HS-27A (cell line): ENCODE measurements at places on chromosomes 4 and X.

DNA sequence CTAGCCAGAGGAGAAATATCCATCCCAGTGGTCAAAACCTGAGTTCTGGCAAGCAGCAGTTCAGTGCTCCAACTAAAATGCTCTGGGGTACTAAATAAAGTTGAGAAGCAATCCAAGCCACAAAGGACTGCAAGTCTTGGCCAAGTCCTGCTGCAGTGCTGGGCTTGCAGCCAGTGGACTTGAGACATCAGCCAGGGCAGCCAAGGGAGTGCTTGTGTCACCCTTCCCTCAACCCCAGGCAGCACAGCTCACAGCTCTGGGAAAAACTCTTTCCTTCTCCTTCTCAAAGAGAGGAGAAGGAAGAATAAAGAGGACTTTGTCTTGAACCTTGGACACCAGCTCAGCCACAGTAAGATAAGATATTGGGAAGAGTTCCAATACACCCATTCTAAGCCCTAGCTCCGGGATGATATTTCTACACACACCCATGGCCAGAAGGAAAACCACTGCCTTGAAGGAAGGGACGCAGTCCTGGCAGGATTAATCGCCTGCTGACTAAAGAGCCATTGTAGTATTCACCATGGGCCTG, 99.8 kb downstream of the PTCHD1 start:
- DNase-seq = no peak

- DNase-seq = peak; percentile 40
Measured at GRCh38 chrX:24245202-24245601, 68.7 kb downstream of the SUPT20HL2 start.

- DNase-seq = no peak
Measured at GRCh38 chr4:31548021-31548420, 827.9 kb downstream of the PCDH7 start.

DNA sequence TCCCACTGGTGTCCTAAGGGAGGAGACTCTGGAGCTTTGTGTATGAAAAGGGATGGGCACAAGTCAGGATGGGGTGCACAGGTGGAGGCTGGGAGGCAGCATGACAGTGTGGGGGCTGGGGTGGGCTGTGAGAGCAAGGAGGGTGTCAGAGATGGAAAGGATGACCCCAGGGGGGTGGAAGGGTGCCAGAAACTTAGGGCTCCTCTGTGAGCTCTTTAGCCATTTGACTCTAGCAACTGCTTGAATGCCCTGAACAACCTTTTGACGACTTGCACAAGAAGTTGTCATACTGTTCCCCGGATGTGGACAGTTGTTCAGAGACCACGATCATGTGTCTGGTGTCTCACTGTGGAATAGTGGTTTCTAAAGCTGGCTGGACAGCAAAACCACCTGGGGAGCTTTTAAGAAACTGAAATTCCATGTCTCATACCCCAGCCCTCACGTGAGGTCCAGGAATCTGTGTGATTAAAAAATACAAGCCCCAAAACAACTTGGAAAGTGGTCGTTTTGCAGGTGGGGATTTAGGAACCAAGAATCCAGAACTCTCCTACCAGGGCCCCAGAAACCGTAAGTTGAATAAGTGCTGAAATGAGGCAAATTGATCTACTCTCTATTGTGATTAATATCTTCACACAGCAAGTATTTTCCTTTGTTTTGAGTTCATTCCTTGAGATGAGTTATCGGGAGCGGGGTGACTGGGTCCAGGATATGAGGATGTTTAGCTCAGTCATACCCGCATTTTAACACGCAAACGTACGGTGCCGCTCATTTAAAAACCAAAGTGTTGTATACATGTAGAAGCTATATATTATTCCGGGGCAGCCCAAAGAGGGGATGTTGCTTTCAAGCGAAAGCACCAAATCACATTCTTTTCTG, 3.4 kb downstream of the RHOH start:
- DNase-seq = no peak

GRCh38 chr4:3711183-3712111, 54.7 kb upstream of the ADRA2C start:
- DNase-seq = no peak

- DNase-seq = peak; percentile 50
Measured at GRCh38 chr4:153115322-153116290, 88.6 kb upstream of the TRIM2 start.

- DNase-seq = no peak
Measured at GRCh38 chr4:147029296-147029695, 83.6 kb upstream of the TTC29 start.

GRCh38 chr4:107203733-107204132, 167.6 kb upstream of the DKK2 start:
- DNase-seq = no peak

- no peak for DNase-seq
Measured at GRCh38 chr4:36824682-36825081, 419.9 kb upstream of the NWD2 start.

DNA sequence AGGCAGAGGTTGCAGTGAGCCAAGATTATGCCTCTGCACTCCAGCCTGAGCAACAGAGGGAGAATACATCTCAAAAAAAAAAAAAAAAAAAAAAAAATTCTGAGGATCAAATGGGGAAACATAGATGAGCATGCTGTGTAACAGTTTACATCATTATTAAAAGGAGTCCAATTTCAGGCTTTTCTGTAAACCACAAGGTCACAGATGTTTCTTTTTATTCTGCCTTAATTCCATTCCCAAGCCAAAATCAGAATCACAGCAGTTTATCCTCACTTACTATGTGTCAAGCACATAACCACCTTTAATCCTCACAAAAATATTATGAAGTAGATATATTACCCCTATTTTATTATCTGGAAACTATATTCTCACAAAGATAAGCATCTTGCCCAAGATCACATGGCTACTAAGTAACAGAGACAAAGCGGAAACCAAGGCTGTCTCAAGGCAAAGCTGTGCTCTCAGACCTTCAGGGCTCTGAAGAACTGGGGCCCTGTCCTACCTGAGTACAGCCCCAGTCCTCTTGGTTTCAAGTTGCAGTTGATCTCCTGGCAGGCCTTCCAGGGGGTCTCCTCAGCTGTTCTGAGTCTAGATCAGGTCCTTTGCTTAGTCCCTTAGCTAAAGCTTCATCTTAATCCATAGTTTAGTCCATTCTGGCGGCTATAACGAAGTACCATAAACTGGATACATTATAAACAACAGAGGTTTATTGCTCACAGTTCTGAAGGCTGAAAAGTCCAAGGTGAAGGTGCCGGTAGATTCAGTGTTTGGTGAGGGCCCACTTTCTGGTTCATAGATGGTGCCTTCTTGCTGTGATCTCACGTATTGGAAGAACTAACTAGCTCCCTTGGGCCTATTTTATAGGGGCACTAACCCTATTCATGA, 141.3 kb downstream of the PALLD start:
- no peak for DNase-seq

- DNase-seq = no peak
Measured at GRCh38 chrX:78710171-78710570, 37.3 kb upstream of the LPAR4 start.

DNA sequence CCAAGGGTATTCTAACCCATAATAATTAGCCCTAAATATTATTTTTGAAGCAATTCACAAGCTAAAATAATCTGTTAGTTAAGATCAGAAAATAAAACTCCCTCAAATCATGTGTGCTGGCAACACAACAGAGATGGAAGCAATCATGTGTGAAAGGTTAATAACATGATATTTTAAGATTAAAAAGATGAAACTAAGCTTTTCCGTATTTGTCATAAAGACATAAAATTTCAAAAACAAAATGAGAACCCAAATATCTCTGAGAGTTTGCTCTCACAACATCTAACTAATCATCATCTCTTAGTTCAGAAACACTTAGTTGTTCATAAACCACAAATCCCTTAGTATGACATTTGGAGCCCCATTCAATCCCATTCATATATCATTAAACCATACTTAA, 749.1 kb downstream of the CCSER1 start:
- DNase-seq = no peak

GRCh38 chrX:135425026-135425965, 3.6 kb downstream of the SMIM10L2A start:
- DNase-seq = no peak

DNA sequence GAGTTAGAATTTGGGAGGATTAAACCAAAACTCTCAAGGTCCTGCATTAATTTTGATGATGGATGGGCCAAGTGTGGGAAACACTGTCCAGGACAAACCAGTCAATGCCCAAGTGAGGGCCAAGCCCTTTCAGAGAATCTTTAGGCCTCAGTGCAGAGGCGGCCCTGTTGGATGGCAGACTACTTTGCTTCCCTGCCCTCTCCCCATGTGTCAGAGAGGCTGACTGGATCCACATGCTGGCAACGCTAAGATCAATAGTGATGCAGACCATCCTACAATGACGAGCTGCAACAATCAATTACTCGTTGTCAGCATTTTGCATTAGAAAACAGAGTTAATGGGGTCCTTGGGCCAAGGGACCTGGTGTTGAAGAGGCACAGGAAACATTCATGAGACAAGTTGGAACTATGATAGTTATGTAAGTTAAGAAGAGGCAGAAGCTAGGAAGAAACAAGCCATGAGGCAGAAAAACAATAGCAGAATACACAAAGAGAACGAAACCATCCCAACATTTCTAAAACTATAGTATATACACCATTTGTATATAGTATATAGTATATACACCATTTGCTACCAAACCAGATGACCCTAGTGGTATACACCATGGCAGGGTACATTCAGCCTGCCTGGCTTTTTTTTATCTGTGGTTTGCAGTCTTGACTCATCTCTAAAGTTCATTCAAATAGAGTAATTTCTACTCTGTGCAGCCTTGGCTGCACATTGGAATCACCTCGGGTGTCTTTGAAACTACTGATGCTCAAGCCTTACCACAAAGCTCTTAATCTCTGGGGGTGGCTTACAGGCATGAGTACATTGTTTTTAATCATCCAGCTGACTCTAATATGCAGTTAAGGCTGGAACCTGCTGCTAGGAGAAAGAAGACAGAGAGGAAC, 147.7 kb upstream of the GYPA start:
- DNase-seq = peak; percentile 82

GRCh38 chr4:42892413-42892812, at the start of gene GRXCR1:
GRXCR1 (plus strand) TSS chr4:42892713; CDS start chr4:42893267, 554 bp downstream.
- no peak for DNase-seq

DNA sequence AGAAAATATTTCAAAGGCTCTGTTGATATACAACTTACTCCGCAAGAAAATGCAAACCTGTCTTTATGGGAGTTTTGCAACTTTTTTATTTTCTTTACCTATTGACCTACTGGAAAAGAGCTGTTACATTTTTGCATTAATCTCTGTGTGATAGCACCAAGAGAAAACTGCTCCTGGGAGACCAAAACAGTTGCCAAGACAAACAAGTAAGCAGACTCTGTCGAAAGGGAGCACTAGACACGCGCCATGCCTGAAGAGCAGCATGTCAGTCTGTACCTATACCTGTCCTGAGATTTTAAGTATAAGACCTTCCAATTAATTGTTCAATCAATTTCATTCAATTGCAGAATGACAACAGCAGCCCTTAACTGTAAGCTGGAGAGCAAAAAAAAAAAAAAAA, 56.0 kb upstream of the TECRL start:
- no peak for DNase-seq

DNA sequence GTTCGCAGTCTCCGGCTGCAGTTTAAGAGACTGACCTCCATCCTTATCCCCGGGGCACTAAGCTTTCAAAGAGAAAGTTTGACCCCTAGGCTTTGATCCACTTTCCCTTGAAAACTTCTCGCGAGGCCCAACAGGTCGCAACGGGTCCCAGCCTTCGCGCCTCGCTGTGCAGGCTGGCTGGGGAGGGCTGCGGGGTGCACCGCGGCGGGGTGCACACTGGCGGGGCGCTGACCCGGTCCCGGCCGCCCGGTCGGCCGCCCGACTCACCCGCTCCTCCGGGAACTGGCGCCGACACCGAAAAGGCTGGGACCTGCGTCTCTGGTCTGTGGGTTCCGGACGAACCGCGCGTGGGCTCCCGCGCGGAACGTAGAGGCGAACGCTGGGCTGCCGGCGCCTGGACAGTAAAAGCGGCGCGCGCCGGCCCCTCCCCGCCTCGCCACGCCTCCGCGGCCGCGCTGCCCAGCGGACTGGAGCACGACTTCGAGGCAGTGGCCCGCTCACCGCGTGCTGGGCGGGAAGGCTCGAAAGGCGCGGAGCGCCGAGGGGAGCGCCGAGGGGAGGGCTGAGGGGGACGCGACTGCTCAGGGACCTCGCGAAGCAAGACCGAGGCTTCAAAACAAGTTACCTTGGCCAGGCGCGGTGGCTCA, at the start of gene TAF7L:
TAF7L (minus strand) TSS at position 378 of the 647 bp plus-strand sequence. CDS start 3,791 bp downstream, outside the sequence.
- DNase-seq = no peak

DNA sequence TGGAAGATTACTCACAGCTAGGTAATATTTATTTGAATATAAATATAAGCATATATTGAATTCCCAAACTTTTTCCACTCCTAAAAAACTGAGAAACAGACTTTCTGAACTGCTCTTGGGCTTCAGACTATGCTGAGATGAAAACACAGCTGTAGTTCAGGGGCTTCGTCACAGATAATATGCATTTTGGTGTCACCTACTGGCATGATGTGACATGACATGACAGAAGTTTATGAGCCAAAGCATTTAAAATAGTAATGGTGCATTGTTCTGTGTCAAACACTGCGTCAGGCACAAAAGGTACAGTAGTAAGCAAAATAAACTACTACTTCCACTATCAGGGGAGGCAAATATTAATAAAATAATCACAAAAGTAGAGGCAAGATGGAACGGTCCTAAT, 171.3 kb downstream of the BTC start:
- no peak for DNase-seq

DNA sequence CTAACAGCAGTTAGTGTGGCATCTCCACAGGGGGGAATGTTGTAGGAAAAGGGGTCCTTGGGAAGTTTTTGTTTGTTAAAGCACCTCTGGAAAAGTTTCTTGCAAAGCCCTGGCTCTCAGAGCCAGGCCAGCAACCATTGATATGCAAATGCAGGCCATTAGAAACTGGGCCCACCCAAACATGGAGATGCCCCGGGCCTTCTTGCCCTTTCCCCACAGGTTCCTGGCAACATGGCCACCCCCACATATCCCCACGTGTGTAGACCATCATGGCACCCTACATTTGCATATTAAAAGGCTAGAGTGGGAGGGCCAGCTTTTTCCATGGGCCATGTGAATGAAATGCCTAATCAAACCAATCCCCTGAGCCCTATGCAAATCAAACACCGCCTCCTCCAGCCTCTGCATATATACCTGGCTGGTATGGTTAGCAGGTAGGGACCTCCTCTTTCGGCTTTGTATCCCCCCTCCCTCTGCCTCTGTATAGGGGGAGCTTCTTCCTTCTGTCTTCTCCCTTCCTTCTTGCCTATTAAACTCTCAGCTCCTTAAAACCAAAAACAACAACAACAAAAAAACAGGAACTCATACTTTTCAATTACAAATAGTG, 44.0 kb upstream of the ZCCHC13 start:
- no peak for DNase-seq

GRCh38 chr4:139017861-139018260, 2.3 kb downstream of the NOCT start:
- no peak for DNase-seq

DNA sequence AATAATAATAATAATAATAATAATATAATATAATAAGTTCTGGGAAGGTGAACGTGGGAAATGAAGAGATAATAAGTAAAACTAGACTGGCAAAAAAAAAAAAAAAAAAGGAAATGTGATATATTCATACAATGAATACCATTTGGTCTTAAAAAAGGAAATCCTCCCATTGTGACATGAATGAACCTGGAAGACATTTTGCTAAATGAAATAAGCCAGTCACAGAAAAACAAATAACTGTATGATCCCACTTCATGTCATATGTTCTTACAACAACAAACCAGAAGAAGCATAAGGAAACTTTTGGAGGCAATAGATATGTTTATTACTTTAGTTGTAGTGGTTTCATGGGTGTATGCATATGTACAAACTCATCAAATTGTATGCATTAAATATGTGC, 63.1 kb downstream of the ATP11C start:
- no peak for DNase-seq
